Retinal pigment epithelial cell (primary cell): ENCODE measurements at places on chromosomes 5 and 9.

- no peak for DNase-seq
Measured at GRCh38 chr5:33793276-33793675, 98.5 kb downstream of the ADAMTS12 start.

DNA sequence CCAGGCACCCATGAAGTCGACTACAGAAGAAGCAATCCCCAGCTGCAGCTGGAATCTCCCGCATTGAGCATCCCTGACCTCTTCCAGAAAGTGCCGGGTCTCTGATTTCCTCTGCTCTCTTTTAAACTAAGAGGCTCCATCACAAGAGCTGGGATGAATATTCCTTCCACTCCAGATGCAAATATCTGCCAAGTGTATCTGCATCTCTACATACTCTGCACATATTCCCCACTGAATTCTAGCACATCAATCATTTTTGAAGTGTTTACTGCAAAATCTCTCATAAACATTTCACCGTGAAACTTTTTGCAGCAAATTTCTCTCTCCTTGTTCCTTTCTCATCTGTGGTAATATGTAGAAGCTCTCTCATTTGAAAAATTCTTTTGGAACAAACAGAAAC is 161.5 kb downstream of the GABRB2 start:
- no peak for DNase-seq

- DNase-seq = no peak
Measured at GRCh38 chr5:159362220-159362619, 31.9 kb upstream of the IL12B start.

GRCh38 chr9:97854696-97855485 is 1.9 kb downstream of the FOXE1 start:
- DNase-seq = no peak

- no peak for DNase-seq
Measured at GRCh38 chr5:172007175-172008110, 1.0 kb upstream of the FBXW11 start.

DNA sequence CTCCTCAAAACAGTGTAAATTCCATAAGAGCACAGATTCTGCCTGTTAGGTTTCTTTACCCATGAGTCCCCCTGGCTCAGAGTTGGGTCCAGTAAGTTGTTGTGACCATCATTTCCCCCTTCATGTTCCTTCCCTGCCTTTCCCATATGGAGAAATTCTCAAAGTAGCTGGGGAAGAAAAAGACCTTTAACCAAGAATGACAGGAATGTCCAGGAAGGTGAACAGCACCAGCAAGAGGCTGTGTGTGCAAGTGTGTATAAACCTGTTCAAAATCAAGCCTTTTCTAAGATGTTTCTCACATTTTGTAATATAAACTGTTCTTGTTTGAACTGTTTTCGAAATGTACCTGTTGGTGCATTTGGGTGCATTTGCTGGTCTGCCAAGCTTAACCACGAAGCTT is 238.2 kb downstream of the SLIT3 start:
- no peak for DNase-seq

DNA sequence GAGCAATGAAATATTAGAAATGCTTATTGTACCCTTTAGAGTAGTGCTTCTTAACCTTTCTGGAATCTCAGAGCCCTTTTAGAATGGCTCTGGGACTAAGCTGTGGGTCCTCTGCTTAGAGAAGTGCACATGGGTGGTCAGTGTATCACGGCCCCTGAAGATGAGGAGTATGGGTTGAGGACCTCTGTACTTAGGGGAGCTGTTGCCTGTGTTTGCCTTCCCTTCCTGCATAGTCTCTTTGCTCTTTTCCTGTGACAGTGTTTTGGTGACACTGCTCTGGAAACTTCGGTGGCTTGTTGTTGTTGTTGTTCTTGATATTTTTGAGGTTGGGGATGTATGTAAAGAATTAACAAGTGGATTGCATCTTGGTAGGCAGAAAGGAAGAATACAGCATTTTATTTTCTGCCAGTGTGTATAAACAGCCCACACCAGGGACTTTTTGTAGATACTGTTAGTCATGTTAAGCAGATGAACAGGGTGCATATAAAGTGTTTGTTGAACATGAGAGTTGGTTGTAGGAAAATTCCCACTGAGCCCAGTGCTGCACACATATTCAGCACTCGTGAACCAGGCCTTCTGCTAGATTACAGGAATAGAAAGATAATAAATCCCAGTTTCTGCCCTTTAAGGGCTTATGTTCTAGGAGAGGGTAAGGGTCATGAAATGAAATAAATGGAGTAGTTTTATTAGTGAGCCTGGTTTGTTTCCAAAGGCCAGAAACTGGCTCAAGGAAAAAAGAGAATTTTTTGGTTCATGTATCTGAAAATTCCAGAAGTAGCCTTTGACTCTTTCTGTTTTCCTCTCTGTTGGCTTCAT is 199.7 kb downstream of the ARHGAP26 start:
- no peak for DNase-seq

- DNase-seq = no peak
Measured at GRCh38 chr5:120432861-120433260, 31.2 kb upstream of the PRR16 start.

DNA sequence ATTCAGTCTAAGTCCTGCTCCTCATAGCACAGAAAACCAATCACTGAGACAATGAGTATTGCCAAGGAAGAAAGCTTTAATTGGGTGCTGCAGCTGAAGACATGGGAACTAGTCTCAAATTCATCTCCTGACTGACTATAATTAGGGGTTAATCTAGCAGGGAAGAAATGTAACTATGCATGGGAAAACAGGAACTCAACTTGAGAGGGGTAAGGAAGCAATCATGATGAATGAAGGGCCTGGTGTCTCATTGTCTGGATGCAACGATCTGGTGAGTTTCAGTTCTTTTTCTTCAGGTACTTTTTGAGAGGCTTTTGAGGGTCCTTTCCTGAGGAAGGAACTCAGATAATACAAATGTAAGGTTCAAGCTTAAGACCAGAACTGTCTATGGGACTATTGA is 24.0 kb upstream of the OCLN start:
- no peak for DNase-seq

- no peak for DNase-seq
Measured at GRCh38 chr5:108255468-108255867, 126.4 kb downstream of the FBXL17 start.

DNA sequence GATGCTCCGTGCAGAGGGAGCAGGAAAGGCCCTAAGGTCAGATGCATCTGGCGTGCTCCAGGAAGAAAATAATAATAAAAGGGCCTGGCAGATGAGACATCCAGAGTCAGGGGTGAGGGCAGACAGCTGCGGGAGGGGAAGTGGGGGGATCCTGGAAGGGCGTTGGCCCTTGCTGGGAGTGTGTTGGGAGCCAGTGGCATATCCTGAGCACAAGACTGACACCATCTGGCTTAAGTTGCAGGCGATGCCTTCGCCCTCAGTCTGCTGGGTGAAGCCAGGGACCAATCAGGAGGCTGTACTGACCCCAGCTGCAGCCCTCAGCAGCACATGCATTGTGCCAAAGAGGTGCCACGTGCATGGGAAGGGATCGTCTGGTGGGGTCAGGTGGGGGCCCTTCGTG is 3.8 kb downstream of the OR2V2 start:
- DNase-seq = no peak

DNA sequence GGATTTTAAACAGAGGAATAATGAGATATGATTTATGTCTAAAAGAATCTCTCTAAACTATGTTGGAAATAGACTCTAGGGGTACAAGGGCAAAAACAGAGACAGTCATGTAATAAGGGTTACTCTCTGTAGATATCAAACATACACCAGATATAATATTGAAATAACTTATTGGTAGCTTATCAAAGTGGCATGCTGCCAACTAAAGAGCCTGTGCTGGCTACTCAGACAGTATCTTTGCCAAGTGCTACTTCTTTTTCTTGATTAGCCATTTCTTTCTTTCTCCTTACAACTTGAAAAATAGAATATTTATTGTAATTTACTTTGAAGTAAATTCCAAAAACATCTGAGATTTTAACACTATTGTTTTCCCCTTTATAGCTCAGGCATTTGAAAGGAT is 34.9 kb downstream of the ZFYVE16 start:
- DNase-seq = no peak

GRCh38 chr5:178469975-178470759 is 120.0 kb downstream of the COL23A1 start:
- DNase-seq = no peak

DNA sequence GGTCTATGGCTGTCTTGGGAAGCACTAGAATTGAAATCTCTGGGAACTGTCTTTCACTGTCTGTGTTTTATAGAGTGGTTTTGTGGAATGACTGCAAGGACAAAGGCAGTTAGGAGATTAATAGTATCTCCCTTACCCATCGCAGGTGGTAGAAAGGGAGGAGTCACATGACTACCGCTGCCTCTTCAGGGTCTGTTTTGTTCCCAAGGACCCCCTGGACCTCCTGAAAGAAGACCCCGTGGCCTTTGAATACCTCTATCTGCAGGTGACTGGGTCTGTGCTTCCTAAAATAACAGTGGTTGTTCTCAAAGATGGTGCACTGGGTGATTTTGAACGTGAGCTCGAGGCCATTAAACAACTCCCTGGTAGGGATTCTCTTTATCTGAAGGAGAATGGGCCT is 22.8 kb upstream of the TRMT10B start:
- no peak for DNase-seq

DNA sequence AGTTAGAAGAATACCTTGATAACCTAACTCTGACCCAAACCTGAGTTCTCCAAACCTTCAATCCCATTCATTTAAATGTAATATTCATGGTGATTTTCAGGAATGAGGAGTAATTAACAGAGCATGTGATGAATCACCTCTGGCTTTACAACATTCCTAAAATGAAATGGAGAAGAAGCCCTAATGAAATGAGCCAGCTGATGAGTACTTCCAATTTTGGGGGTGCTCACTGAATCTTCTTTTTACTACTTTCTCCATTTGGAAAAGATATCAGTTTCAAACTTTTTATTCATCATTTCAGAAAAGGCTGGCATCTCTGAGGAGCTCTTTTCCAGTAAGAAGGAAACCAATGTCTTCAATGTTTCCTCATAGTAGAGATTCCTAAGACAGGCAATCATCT is 2.9 kb upstream of the SPINK5 start:
- DNase-seq = no peak

DNA sequence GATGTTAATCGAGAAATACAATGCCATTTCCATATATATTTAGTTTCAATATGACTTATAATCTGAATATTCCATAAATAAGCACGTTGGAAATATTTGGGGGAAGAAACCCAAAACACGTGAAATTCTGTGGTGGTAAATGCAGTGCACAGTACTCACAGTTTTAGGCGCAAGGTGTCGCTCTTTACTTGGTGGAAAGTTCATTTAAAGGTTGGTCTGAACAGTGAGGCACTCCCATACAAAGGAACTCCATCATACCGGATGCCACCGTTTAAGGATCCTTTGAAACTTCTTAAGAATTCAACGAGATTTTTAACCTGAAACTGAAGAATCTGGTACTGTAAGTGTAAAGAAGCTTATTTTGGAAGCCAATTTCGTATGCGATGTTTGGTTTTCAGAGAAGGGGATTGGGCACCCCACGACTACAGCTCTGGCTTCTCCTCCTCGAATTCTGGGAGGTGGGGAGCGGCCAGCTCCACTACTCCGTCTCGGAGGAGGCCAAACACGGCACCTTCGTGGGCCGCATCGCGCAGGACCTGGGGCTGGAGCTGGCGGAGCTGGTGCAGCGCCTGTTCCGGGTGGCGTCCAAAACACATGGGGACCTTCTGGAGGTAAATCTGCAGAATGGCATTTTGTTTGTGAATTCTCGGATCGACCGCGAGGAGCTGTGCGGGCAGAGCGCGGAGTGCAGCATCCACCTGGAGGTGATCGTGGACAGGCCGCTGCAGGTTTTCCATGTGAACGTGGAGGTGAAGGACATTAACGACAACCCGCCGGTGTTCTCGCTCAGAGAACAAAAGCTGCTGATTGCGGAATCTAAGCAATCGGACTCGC is at the start of gene PCDHA11:
TSS of gene PCDHA11 (plus strand) at position 237 of the 834 bp plus-strand sequence. CDS start at position 384, 147 bp downstream.
- no peak for DNase-seq

DNA sequence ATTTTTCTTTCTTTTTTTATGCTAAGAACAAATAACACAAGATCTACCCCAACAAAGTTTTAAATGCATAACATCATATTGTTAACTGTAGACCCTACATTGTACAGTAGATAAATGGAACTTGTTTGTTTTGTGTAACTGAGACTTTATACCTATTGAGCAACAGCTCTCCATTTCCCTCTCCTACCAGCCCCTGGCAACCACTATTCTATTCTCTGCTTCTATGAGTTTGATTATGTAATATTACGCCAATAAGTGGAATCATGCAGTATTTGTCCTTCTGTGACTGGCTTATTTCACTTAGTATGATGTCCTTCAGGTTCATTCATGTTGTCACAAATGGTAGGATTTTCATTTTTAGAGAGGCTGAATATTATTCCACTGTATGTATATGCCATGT is 308.2 kb upstream of the PRR16 start:
- DNase-seq = no peak

- no peak for DNase-seq
Measured at GRCh38 chr5:88889189-88890069, 6.4 kb upstream of the MEF2C start.

DNA sequence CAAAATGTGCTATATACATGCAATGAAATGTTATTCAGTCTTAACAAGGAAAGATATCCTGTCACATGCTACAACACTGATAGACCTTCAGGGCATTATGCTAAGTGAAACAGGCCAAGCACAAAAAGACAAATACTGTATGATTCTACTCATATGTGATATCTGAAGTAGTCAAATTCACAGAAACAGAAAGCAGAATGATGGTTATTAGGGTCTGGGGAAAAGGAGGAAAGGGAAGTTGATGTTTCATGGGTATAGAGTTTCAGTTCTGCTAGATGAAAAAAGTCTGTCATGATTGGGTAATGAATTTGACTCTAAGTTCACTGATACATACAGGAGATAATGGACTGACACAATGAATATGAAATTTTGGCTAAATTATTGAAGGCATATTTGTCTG is 11.2 kb upstream of the RIC1 start:
- DNase-seq = no peak

DNA sequence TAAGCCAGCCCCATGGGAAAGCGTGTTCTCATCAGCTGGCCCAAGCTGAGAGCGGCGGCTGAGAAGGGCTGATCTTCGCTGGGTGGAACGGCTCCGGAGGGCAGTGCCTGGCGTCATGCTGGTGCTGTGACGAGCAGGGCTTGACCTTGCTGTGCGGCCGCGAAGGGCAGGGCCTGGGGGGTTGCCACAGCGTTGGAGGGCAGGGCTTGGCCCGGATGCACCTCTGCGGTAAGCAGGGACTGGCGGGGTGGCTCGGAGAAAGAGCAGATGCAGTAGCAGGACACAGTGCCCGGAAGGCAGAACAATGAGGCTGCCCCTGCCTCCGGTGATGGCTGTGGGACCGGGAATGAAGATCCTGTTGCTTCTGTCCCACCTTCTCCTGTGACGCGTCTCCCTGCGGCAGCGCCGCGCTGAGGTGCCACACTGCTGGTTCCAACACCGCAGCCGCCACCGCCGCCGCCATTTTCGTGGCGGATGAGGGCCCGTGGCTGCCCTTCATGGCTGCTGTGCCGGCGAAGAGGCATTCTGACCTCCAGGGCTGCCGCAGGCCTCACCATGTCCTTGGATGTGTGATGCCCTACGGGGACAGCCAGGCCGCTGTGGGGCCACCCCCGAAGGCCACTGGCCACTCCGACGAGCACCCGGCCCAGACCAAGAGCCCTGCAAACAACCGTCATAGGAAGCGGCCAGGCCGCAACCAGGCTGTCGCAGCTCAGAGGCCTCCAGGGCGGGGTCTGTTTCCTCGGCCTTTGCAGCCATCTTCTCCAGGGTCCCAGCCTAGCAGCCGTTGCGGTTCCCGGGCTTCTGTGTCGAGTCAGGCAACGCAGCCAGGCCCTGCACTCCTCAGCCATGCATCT is 890.5 kb upstream of the CTNND2 start:
- no peak for DNase-seq
